ENCODE measurements at places on chromosomes 6 and 20. TPM values are rescaled to one million over a fixed set of nuclear protein-coding genes. Genes with fewer than 3 reads are reported as not detected.

The ARHGAP40 gene
- not detected for total RNA-seq

The ABHD12 gene
- total RNA-seq, result 26.8 TPM

The TMEM151B gene
- 25.6 TPM for total RNA-seq

The TGM2 gene
- 10.8 TPM for total RNA-seq

GRCh38 chr20:37627767-37628130 lies 66.1 kb upstream of the CTNNBL1 start:
- DNase-seq, result no peak

DNA sequence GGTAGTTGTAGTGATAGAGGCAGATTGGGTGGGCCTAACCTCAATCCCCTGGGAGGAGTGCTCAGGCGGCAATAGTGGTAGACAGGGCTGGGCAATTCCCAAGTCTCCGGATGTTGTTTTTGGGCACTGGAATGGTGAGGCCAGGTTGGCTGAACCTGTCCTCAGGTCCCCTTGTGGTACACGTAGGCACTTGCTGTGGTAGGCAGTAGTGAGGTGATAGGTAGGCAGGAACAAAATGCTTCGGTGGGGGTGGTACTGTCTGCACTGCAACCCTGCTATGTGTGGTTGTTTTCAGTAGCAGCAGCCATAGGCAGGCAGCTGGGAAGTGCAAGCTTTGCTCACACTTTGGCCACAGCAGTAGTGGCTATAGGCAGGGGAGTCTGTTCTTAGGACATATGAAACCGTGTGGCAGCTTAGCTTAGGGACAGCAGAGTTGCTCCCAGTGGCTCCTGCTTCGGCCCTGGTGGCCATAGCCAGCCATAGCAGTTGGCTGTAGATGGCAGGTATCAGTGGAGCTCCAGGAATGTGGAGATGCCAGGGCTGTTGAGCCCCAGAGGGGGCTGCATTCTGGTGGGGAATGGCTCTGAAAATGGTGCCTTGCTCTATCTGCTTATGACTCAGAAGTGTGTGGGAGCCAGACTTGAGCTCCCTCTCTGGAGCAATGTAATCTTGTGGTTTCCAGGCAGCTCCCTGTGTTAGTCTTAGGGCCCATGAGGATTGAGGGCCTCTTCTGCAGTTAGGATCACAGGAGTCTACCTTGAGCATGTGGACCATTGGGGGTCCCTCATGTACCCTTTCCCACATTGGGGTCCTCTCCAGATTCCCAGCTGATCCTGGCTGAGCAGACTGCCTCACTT lies 241.8 kb upstream of the BMP2 start:
- DNase-seq, result no peak

DNA sequence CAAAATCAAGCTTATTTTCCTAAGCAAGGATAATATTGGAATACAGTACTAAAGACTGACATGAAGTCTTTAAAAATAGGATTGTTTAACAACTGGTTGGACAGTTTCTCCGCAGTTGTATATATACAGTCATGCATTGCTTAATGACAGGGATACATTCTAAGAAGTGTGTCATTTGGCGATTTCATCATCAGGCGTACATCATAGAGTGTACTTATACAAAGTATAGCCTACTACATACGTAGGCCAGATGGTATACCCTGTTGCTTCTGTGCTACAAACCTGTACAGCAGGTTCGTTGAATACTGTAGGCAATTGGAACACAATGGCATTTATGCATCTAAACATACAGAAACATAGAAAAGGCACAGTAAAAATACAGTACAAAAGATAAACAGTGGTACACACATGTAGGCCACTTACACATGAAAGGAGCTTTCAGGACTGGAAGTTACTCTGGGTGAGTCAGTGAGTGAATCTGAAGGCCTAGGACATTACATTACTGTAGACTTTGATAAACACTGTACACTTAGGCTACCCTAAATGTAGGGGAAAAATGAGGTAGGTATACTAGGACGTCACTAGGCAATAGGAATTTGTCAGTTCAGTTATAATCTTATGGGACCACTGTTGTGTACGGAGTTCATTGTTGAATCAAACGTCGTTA lies 20.1 kb downstream of the HECA start:
- DNase-seq, result no peak

DNA sequence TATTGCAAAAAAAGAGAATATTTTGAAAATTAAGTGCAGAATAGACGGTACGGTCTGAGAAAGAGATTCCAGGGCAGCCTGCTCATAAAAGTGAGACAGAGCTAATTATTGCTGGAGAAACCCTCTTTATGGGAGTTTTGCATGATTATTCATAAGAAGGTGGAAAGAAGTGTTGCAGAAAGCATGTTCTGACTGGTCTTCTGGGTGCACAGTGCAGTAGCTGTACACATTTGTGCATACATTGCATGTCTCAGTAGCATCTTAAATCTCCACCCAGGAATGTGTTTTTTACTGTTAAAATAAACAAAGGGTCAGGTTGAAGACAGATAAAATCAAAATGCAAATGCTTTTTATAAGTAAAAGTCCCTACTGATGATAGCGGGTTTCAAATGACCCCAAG lies 1813.6 kb upstream of the DEFB115 start:
- DNase-seq, result no peak

DNA sequence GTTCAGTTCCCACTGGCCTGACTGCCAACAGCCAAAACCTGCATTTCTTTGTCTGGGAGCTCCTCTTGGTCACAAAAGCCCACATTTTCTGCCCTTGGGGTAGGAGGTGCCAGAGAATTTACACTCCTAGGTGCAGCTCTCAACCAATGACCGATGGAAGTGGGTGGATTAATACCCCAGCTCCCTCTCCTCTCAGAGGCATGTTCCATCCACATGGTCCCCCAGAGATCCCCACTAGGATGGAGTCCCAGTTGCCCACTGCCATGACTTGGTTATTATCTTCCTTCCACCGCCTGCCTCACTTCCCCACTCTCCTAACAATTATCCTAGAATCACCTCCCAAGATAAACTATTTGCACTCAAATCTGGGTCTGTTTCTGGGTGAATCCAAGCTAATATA lies 111.1 kb upstream of the RIN2 start:
- DNase-seq, result no peak

DNA sequence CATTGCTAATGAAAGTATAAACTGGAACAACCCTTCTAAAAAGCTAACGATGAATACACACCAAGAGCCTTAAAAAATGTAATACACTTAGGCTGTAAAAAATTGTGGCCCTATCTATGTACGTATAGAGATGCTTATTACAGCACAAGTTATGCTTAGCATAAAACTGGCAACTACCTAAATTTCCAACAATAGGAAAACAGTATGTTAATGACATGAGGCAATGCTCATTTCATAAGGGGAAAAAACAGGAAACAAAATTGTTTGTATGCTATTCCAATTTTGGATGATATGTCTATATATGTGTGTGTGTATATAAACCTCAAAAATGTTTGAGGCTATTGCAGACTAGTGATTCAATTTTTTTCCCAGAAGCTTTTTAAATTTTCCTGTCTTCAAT lies 82.5 kb downstream of the DTNBP1 start:
- no peak for DNase-seq

- peak; percentile 21 for DNase-seq
These were observed 28.2 kb downstream of the TBC1D32 start for GRCh38 chr6:121305957-121306607.

- no peak for DNase-seq
These were observed 950 bp downstream of the PEDS1 start for GRCh38 chr20:50152394-50153152.

DNA sequence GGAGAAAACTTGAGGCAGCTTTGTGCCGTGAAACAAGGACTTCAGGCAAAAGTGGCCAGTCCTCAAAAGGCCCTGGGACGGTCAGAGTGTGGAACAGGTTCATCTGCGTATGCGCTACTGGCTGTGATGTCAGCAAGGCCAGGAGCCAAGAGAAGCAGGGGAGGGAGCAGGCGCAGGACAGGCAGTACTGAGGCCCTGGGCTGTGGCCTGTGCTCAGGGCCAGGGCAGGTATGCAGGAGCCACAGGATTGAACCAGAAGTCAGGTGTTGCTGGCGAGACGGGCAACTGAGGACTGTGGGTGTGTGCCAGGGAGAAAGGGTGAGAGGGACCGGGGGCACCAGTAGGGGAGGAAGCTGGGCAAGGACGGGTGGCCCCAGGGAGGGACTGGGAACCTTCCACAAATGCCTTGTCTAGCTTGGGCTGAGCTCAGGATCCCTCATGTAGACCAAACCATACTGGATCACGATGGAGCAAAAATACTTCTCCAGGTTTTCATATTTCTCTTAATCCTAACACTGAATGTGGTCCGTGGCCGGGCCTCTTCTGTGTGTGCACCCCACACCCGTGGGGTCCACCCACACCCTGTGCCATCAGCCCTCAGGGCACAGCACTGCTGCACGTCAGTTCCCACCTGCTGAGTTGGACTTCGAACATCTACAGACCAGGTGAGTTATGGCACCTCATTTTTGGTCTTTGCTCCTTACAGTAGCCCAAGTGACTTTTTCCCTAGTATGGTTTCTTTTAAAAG lies 46.9 kb downstream of the GINS1 start:
- no peak for DNase-seq

DNA sequence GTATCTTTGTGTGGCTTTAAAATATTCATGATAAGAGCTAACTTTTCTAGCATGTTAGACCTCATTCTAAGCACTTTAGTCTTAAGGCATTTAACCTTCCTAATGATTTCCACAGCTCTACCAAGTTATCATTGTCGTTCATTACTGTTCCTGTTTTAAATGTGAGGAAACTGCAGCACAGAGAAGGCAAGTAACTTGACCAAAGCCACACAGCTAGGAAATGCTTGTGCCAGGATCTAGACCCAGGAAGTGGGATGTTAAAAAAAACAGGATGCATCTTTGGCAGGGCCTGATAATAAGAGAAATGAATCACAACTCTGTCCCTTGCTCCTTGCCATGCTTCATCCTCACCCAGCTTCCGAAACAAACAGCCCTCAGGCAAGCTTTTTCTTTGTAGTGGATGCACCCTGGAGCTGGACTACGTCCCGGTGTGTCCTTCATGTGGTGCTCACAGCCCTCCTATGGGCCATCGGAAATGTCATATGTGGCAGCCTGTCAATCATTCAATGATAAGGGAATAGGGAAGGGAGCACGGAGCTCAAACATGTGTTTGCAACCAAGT lies 196.9 kb upstream of the RREB1 start:
- DNase-seq, result no peak
